ENCODE measurements at places on chromosomes 16 and 17.

DNA sequence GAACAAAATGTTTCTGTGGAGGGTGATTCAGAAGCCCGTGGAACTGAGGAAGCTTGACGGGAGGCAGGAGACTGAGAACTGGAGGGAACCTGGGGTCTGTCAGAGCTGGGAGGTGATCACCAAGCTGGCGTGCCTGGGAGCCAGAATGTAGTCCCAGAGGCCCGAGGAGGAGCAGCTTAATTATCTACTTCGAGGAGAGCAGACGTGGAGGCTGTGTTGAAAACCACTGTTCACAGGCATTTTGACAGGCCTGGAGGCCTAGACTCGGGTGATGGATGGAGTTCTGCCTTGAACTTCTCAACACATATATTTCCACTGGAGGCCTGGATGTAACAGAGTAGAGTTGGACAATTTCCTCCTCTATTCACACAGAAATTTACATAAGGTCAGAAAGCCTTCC is 177.7 kb upstream of the SALL1 start:
- DNase-seq, result no peak

- DNase-seq, result no peak
Measured at GRCh38 chr17:56313201-56313600, 159.9 kb downstream of the ANKFN1 start.

GRCh38 chr16:610513-611381 is 20.0 kb upstream of the WFIKKN1 start:
- peak; percentile 67 for DNase-seq

GRCh38 chr17:70920416-70920815 is 751.1 kb downstream of the KCNJ2 start:
- no peak for DNase-seq

Data from activated naive CD8-positive, alpha-beta T cell treated with anti-CD3 and anti-CD28 coated beads for 36 hours (primary cell).